T-helper 9 cell (primary cell): ENCODE measurements at places on chromosomes 12 and 14.

DNA sequence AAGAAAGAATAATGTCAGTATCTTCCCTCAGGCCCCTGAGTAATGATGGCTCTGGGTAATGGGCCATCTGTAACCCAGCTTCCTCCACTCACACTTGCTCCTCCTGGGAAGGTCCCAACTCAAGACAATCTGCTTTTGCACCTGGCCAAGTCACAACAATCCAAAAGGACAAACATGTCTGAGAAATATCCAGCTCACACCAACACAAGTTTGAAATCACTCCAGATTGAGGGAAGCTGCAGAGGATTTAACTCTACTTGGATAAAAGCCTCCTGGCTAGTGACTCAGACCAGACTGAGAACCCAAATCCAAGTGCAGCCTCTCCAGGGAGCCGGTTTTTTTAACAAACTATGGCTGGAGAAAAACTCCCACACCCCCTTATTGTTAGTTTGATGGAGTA, 34.2 kb downstream of the RTRAF start:
- DNase-seq: no peak

- DNase-seq: no peak
Observed at GRCh38 chr12:71216725-71217579, 59.2 kb upstream of the TSPAN8 start.

GRCh38 chr12:124786061-124786964, 77.4 kb downstream of the SCARB1 start:
- DNase-seq: no peak

GRCh38 chr12:61095111-61095510, 1165.1 kb upstream of the USP15 start:
- DNase-seq: no peak

DNA sequence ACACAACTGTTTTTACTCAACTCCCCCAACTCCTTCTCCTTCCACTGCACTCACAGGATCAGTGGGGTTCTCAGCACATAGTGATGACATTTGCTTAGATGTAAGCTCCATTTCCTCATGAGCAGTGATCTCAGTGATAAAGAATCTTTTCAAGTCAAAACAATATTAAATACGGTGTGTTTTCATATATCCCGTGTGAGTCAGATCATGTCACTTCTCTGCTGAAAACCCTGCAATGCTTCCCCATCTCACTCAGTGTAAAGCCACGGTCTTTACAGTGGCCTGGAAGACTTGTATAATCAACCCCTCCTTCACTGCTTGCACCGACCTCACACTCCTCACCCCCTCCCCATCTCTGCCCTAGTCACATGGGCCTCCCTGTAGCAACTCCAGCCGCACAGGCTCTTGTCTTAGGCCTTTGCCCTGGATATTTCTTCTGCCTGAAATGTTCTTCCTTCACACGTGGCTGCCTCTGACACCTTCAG, 149.7 kb upstream of the ARHGAP5 start:
- no peak for DNase-seq

DNA sequence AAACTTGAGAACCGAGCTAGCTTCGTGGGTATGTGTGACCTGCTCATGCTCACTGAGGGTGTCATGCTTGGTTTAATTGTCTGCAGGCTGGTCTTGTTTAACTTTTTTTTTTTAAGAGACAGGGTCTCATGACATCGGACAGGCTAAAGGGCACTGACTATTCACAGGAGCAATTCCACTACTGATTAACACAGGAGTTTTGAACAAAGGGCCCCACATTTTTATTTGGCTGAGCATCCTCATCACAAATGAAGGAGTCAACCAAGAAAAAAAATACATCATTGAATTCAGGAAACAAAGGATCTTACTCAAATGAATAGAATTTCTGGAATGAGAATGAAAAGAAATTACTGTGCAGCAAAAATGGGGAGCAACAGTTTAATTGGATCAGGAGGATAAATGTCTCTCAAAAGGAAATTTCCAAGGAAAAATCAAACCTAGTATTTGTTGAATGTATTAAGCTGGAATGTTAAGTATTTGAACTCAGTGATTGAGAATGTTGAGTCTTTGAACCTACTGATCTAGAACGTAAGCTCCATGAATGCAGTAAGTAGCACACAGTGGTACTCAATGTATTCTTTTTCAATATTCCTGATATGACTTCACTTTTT, 20.8 kb upstream of the PYROXD1 start:
- DNase-seq: no peak

DNA sequence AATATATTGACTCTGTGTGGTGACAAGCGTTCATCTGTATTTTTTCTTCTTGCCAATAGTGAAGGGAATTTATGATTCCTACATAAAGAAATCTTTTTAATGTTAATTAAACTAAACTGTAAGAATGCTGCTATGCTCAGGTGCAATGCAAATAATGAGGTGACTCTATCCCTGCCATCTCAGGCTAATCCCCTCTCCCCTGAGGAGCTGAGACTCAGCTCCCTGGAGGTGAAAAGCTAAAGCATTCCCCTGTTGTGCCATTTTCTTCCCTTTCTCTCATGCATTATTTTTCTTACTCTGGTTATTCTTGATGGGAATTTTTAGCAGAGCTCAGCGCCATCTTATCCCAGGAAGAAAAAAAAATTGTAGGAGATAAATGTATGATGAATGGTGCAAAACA, 113.9 kb upstream of the FGD4 start:
- no peak for DNase-seq

DNA sequence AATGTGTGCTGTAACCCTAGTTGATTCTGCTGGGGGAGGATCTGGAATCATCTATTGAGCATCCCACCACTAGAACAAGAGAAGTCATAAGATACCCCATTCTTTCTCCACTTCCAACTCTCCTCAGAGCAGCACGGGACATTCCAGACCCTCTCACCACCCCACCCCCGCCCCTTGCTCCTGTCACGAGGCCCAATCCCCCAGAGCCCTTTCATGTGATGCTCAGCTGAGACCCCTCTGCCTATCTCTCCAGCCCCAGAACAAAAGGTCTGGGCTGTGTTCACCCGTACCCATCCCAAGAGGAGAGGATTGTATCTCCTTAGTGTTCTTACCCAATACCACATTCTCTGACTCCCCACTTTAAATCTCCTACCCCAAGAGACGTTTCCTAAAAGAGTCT, 602 bp downstream of the PMEL start:
- no peak for DNase-seq

GRCh38 chr14:84404246-84404645, 1125.7 kb upstream of the FLRT2 start:
- no peak for DNase-seq

GRCh38 chr12:29492891-29493290, 4.6 kb downstream of the OVCH1 start:
- no peak for DNase-seq

- DNase-seq: no peak
Observed at GRCh38 chr14:38931969-38932652, 170.9 kb downstream of the SEC23A start.

- no peak for DNase-seq
Observed at GRCh38 chr12:115400011-115400410, 716.0 kb upstream of the TBX3 start.

GRCh38 chr12:6925540-6926279, 2.0 kb upstream of the ATN1 start:
- no peak for DNase-seq

GRCh38 chr12:100953677-100954076, 159.1 kb downstream of the ANO4 start:
- DNase-seq: no peak

- no peak for DNase-seq
Observed at GRCh38 chr12:104197264-104197663, 18.3 kb upstream of the TXNRD1 start.

DNA sequence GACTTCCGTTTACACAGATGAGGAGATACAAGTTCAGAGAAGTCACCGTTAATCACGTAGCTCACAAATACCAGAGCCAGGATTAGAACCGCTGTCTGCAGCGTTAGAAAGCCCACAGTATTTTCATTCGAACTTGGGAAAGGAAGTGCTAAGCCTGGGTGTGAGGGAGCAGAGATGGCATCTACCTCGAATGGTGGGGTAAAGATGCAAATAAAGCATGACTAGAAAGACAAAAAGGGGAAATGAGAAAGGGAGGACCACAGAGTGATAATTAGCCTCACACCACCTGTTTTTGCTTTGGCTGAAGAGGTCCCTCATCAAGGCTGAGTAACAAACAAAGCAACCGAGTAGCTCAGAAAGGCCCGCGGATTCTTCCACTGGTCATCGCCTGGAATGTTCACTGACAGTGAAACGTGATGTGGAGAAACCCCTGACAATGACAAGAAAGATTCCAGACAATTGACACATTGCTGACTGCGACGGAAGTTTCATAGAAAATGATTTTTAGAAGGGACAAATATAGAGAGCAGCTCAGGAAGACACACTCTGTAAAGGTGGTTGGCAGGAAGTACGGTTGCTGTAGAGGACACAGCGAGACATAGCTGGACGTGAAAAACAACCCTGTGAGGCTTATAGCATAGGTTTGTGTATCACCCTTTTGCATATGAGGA, 31.5 kb upstream of the BHLHE41 start:
- no peak for DNase-seq

GRCh38 chr12:115619061-115619460, 658.4 kb downstream of the MED13L start:
- DNase-seq: no peak

- DNase-seq: no peak
Observed at GRCh38 chr12:71551529-71551928, 111.9 kb downstream of the LGR5 start.

DNA sequence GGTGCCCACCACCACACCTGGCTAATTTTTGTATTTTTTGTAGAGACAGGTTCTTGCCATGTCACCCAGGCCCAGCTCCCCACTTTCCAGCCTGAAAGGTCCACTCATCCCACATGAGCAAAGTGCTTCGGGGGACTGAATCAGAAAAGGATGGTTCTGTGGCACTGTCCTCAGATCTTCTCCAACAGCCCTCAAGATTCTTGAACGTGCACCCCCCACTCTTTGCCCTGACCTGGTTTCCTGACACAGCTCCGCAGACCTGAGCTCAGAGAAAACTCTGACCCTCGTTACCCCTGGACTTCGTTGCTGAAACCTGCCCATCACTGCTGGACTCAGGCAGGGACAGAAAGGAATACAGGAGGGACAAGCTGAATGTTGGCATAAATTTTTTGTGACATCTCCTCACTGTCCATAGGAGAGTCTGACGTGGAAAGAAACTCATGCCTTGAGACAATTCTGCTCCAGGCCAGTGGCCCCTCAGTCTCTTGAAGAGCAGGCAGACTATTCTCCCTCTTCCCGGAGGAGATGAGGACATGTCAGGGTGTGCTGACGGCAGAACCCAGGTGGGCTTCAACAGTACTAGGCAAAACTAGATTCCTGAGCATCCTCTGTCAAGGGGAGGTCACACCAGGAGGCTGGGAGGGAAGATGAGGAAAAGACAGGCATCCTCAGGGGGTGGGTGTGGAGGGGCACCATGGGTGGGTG, 149.3 kb downstream of the DPF3 start:
- no peak for DNase-seq

DNA sequence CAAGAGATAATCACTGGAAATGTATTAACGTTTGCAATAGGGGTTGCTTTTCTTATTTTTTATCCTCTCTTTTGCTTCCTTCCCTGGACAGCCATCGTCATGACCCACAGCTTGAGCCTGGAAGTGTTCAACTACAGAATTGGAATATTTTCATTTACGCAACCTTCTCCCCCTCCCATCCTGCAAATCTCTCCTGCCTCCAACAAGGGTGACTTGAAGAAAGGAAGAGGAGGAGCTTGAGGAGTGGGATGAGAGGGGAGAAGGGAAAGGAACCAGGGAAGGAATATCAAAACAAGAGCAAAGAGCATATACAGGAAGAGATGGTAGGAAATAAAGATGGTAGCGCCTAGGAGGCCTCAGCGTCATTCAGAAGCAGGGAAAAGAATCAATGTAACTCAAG, 1.6 kb upstream of the MANSC4 start:
- DNase-seq: no peak

DNA sequence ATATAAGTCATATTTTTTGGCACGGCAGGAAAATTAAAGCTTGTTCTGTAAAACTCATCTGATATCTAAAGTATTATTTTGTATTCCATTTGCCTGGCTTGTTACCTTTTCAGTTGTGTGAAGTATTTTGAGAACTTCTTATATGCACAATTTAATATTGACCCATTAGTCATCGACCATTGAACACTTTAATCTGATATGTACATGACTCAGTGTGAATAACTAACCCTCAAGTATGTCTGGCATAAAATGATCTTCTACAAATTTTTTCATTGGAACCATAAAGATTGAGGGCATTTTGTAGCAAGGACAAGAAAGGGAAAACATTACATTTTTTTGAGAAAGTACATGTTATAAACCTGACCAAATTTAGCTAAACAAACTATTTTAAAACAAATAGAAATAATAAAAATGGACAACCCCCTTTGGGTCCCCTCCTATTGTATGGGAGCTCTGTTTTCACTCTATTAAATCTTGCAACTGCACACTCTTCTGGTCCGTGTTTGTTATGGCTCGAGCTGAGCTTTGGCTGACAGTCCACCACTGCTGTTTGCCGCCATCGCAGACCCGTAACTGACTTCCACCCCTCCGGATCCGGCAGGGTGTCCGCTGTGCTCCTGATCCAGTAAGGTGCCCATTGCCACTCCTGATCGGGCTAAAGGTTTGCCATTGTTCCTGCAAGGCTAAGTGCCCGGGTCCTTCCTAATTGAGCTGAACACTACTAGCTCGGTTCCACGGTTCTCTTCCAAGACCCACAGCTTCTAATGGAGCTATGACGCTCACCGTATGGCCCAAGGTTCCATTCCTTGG, 118.8 kb downstream of the SLC6A15 start:
- DNase-seq: no peak

GRCh38 chr12:124419292-124420040, 124.6 kb downstream of the RFLNA start:
- no peak for DNase-seq

- no peak for DNase-seq
Observed at GRCh38 chr12:27561535-27562350, 37.7 kb downstream of the PPFIBP1 start.

GRCh38 chr12:65561798-65562382, 262.4 kb upstream of the HMGA2 start:
- DNase-seq: no peak

DNA sequence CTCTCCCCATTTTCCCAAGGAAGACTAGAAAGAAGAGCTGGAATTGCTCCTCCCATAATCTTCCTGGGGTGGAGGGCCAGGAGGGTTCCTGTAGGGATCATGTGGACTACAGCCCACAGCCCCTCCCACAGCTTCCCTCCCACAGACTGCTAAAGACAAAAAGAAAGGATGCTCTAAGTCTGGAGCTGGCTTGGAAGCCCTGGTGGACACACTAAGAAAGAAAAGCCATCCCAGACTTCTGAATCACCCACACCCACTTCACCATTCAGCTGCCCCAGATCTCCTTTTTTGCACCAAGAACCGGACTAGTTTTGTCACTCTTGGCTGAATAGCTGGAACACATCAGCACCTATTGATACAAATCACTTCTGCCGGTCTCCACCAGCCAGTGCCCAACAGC, 56.8 kb upstream of the PLXNC1 start:
- no peak for DNase-seq

DNA sequence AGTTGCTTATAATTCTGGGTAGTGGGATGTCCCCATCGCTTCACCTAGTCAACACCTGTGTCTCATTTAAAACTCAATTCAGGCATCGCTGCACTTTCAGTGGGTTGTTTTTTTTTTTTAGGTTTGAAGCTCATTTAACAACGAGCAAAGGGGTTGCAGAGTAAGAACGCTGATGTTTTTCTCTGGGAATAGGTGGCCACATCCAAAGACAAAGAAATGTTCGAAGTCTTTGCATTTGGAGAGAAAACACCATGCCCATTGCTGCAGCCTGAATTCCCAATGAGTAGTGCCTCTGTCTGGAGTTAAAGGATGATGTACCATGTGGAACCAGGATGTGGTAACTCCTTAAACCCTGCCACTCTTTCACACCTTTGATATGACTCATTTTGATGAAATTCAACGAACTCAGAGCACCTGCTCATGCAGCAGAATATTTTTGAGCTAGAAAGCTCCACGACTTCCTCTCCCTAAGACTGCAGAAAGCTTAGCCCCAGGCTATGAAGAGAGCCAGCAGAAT, 35.1 kb upstream of the BATF start:
- DNase-seq: no peak
